ENCODE measurements at places on chromosomes 2 and 18. TPM values are rescaled to one million over a fixed set of nuclear protein-coding genes. Genes with fewer than 3 reads are reported as not detected.

GRCh38 chr2:3480352-3481010, 38.9 kb downstream of the ADI1 start:
- peak; percentile 33 for DNase-seq

DNA sequence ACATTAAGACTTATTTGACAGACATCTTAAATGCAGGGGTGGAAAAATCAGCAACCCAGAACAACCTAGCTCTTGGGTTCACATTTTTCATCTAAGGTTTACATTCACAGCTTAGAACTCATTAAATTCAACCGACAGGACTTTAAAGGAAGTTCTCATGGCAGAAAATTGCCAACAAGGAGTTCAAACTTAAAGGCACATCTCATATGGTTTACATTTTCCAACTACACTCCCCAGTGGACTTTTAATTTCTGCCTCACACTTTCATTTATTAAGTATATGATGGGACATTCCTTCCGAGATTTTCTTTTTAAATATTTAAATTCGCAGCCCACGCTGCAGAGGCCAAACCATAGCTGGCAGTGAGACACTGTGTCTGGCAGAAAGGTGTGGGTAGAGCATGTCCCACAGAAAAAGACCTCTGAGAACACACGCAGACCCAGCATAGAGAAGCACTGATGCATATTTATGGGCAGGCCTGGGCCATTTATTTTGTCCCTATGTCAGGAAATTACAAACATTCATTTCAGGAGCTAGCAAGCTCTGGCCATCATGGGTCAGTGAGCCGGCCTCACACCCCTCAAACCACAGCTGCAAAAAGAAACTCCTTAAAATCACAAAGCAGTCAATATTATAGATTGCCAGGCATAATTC, 46.3 kb downstream of the STK39 start:
- no peak for DNase-seq

- DNase-seq = no peak
Observed at GRCh38 chr2:111155610-111156009, 34.9 kb downstream of the BCL2L11 start.

DNA sequence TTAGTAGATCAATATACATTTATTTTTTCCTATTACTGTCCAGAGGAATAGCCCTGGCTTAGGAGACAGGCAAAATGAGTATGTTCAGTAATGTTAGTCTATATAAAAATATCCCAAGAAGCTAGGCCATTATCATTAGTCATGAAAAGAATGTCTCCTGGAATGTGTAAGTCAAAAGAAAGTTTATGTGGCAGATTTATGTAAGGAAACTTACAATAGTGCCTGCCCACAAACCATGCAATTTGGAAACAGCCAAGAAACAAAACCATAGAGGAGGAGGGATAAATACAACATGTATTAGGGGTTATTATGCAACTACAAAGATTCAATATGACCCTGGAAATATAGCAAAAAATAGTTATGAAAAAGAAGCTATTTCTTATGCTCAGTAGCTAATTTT, 96.3 kb downstream of the NOL4 start:
- DNase-seq = no peak

DNA sequence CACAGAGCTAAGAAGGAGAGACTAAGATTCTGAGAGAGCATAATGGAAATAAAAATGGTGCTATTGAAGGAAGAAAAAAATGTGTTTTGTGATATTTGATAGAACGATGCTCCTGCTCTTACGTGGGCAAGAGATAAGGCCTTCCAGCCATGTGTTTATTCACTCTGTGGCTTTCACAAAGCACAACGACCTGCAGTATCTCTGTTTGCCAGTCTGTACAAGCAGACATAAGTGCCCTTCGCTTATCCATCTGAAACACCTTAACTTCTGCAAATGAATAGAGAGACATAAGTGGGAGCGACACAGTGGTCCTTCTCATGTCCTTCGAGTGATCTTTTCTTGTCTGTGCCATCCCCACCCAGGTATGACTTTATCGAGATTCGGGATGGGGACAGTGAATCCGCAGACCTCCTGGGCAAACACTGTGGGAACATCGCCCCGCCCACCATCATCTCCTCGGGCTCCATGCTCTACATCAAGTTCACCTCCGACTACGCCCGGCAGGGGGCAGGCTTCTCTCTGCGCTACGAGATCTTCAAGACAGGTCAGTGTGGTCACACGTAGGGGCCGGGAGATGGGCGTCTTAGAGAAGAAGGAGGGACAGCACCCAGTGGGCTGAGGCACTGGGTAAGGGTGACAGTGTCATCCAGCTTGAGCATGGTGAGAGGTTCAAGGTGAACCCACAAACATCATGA, 33.7 kb downstream of the NRP2 start:
- DNase-seq = no peak

PLGLB2 gene
- total RNA-seq = 1.4 TPM

GRCh38 chr18:43661570-43661969, 384.3 kb upstream of the SYT4 start:
- no peak for DNase-seq

GRCh38 chr2:27992787-27993401, 102.4 kb downstream of the BABAM2 start:
- DNase-seq = no peak

MYOM1 gene
- 608 TPM for total RNA-seq

DNA sequence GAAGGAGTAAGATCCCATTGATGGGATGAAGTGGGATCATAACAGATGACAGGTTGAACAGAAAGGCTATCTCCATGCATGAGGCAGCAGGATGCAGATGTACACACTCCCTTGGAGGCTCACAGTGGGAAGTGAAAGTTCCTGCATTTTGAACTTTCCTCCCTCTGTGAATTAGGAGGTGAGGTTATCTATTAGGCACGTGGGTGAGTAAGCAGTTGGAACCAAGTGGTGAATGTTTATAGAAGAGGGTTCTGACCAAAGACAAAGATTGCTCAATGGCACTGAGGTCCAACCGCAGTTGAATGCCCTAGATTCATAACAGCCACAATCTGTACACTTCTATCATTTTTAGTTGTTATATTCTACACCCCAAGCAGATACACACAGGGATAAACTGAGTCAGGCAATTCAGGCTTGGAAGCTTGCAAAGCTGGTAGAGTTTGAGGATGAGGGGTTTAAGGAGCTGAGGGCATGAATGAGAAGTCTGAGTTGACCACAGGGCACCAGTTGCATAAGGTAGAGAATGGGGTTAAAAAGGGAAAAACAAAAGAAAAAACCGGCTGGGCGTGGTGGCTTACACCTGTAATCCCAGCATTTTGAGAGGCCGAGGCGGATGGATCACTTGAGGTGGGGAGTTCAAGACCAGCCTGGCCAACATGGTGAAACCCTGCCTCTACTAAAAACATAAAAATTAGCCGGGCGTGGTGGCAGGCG, 7.1 kb upstream of the KCMF1 start:
- DNase-seq = no peak

GRCh38 chr2:139622691-139623090, 842.5 kb upstream of the NXPH2 start:
- DNase-seq = no peak

TMEM169 gene
- 0.62 TPM for total RNA-seq

DNA sequence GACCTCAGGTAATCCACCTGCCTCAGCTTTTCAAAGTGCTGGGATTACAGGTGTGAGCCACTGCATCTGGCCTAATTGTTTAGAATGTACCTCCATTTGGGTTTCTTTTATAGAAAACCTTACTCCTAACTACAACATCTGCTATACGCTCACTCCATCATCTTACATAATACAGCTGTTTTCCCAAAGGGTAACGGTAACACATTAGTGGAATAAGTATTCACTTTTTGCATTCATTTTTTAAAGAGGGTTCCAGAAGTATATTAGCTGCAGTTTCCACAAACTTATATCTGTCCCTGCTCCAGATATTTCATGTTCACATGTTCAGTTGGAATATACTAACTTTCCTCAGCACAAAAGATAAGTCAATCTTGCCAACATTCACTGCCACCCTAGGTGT, 640.1 kb upstream of the FSHR start:
- DNase-seq = no peak

DNA sequence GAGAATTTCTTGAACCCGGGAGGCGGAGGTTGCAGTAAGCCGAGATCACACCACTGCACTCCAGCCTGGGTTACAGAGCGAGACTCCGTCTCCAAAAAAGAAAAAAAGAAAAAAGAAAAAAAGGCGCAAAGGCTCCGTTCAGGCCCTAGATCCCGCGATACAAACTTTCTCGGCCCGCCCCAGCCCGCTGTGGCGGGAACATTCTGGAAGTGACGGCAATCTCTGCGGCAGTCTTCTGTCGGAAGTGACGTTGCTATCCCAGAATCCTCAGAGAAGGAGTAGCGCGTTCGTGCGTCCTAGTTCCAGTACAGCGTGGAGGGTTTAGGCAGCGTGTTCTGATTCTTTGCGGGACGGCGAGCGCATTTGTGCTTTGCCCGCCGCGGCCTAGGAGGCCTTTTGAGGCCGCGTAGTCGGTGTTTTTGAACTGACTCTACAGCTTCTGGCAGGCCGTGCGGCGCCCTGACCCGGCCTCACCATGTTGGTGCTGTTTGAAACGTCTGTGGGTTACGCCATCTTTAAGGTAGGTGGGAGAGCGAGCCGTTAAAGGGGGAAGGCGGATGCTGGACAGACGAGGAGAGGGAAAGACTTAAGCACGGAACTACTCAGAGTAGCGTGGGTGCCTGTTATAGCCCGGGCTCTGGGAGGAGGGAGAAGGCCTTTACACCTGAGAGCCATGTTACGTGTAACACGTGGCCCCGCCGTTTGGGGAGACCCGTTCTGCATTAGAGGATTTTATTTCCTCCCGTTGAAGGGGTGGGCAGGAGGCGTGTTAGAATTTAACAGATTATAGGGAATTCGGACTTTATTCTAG, at the start of gene NOP58:
Gene NOP58, plus strand, starts transcription at position 297 of the 811 bp plus-strand sequence. Its CDS starts 179 bp downstream, at position 476.
- DNase-seq = peak; percentile 93

DNA sequence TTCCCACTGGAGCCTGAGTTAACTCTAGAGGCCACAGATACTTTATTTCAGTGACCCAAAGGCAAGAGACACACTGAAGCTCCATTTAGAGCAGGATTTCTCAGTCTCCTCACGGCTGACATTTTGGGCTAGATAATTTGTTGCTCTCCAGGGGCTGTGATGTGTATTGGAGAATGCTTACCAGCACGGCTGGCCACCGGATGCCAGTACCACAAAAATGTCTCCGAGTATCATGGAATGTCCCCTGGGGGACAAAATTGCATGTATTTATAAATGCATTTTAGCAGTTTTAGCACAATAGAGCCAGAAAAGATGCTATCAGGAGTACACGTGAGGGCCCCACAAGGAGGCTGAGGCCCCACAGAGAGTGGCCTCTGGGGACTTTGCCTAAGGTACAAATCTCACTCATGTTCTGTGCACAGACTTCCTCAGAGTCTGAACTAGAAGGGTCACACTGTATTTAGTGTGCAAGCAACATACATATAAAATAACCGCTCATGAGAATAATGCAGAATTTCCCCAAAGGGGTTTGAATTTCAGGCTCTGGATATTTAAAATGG, 20.5 kb upstream of the DCC start:
- DNase-seq = no peak

- no peak for DNase-seq
Observed at GRCh38 chr2:18154812-18155211, 276.3 kb downstream of the KCNS3 start.

GRCh38 chr2:211994806-211995205, 543.8 kb downstream of the ERBB4 start:
- DNase-seq = no peak

- DNase-seq = no peak
Observed at GRCh38 chr2:166125557-166125956, 2.3 kb downstream of the SCN1A start.

IL36A gene
- not detected for total RNA-seq

SAG gene
- total RNA-seq = not detected

DNA sequence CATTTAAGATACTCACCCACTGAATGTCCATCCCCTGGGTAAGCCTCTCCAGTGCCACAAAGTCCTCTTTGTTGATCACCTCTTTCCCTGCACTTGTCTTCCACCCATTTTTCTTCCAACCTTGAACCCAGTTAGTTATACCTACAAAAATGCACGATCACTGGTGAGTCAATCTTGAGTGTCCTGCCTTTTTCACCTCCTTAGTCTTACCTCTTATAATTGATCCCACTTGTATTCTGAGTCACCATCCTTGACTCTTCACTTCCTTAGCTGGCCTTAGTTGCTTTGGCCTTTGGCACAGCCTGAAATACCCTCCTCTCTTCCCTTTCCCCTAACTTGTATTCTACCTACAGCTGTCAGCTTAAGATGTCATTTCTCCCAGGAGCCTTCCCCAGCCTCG, 10.2 kb downstream of the RNASEH1 start:
- DNase-seq = no peak

- DNase-seq = no peak
Observed at GRCh38 chr2:217886091-217886490, 116.7 kb downstream of the TNS1 start.

- DNase-seq = no peak
Observed at GRCh38 chr2:3650140-3650920, 7.7 kb upstream of the ALLC start.

GRCh38 chr18:57038395-57038794, 108.5 kb upstream of the BOD1L2 start:
- DNase-seq = no peak

FLACC1 gene
- 8.3 TPM for total RNA-seq

- peak; percentile 88 for DNase-seq
Observed at GRCh38 chr2:231482806-231483391, 18.6 kb upstream of the NCL start.

REG3G gene
- not detected for total RNA-seq

DNA sequence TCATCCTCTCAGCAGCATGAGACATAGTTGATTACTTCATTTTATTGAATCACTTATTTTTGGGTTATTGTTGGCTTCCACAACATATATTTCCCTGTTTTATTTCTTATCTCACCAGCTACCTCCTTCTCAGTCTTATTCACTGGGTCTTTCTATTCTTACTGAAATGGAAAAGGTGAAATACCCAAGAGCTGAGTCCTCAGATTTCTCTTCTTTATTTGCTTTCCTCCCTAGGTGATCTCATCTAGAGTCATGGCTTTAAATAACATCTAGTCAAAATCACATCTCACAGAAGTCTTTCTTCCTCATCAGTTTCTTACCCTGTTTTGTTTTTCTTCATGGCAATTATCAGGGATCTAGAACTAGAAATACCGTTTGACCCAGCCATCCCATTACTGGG, 105.0 kb upstream of the RBBP8 start:
- no peak for DNase-seq

- DNase-seq = no peak
Observed at GRCh38 chr2:178874529-178875240, 67.5 kb upstream of the TTN start.

CTAGE1 gene
- total RNA-seq = not detected

- DNase-seq = no peak
Observed at GRCh38 chr2:201258666-201259615, 1.4 kb upstream of the CASP8 start.

ORC2 gene
- total RNA-seq = 20.4 TPM

SATB2 gene
- total RNA-seq = 1.3 TPM

All from Right ventricle myocardium superior (tissue), 1 donor.